ENCODE measurements at places on chromosomes 5 and 9. TPM values are rescaled to one million over a fixed set of nuclear protein-coding genes. Genes with fewer than 3 reads are reported as not detected.

Gene CACNA1B
- 0.22 TPM for total RNA-seq

Gene PAXX
- total RNA-seq = 85.7 TPM

Gene PPP3R2
- total RNA-seq = not detected

Gene LCN10
- total RNA-seq = 0.90 TPM

Gene VAV2
- total RNA-seq = 3.5 TPM

Gene RETREG1
- total RNA-seq = 30.2 TPM

Gene TXNDC15
- total RNA-seq = 36.5 TPM

Gene ZFYVE16
- 8.4 TPM for total RNA-seq

Gene EQTN
- not detected for total RNA-seq

Gene PAEP
- total RNA-seq = not detected

Gene PCDHA4
- not detected for total RNA-seq

Gene PCDHA12
- not detected for total RNA-seq
